ENCODE measurements at places on chromosomes 5 and 9.

GRCh38 chr5:170361116-170361515, 28.1 kb downstream of the KCNMB1 start:
- no peak for DNase-seq

- DNase-seq, result no peak
Observed at GRCh38 chr5:96114736-96115135, 153.1 kb upstream of the ELL2 start.

- peak; percentile 53 for DNase-seq
Observed at GRCh38 chr5:179623906-179624741, 653 bp upstream of the HNRNPH1 start.

DNA sequence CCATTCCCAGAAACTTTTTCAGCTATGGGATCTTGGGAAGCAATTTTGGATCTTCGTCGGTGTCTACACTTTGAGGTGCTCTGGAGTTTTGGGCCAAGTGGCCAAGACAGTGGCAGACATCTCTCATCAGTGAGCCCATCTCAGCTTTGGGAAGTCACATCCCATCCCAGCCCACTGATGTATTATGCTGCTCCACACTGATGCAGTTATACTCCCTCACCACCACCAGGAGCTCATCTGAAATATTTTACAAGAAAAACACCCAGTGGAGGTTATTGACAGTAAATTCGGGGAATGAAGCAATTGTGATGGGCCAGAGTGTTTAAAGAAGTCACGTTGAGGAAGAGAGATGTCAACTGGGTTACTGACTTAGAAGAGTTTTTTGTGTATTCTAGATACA, 378.0 kb downstream of the KDM4C start:
- DNase-seq, result no peak

- DNase-seq, result no peak
Observed at GRCh38 chr9:136990242-136990911, 1.8 kb upstream of the PAXX start.

DNA sequence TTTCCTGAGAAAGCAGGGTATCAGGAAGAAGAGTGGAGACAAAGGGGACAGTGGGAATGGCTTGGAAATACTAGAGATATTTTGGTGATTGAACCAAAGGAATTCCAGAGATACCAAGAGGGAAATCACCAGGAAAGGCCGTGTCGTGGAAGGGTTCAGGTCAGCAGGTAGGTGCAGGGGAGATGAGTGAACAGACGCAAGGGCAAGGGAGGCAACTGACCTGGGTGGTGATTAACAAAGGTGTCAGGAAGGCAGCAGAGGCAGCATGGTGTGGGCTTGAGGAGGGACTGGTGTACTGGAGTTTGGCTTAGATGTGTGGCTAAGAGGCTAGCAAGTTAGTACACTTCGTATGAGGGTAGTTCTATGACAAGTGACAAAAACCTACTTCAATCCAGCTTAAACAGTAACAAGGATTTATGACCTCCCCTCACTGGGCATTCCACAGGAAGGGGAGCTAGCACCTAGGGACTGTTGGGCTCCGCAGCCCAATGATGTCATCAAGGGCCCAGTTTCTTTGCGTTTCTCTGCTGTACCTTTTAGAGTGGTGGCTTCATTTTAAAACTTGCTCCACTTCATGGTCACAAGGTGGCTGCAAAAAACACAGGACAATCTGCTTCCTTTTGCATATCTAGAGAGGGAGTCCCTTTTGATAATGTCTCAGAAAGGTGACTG, 37.0 kb downstream of the INIP start:
- DNase-seq, result no peak

DNA sequence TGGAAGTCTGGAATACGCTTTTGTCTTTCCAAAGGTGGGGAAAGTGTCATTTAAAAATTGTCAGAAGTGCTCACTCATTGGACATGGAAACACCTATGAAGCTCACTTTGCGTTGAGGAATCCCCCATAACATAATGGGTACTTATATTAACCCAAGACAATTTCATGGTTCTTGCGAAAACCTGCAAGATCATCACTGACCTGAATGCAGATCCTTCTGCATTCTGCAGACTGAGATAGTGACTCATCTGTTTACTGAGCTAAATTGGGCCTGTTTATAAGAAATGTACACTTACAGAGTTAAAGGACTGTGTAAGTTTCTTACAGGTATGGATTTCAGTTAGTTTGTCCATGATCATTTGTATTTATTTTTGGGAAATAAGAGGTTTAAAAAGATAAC, 153.0 kb downstream of the HMHB1 start:
- no peak for DNase-seq

DNA sequence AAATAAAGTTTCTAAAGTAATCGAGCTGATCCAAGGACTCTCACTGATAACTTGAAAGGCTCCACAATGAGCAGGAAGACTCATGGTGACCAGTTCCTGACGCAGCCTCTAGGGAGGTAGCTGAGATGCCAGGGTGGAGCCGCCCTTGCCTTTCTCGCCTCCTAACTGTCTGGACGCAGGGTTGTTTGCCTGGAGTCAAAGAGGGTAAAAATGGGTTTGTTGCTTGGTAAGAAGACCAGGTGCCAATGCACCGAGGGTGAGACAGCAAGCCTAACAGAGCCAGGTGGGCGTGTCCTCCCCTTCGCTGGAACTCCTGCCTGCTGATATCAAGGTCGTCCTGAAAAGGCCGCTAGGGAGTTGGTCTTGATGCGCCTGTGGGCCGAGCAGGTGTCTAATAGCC, 48.6 kb upstream of the FCN1 start:
- no peak for DNase-seq

DNA sequence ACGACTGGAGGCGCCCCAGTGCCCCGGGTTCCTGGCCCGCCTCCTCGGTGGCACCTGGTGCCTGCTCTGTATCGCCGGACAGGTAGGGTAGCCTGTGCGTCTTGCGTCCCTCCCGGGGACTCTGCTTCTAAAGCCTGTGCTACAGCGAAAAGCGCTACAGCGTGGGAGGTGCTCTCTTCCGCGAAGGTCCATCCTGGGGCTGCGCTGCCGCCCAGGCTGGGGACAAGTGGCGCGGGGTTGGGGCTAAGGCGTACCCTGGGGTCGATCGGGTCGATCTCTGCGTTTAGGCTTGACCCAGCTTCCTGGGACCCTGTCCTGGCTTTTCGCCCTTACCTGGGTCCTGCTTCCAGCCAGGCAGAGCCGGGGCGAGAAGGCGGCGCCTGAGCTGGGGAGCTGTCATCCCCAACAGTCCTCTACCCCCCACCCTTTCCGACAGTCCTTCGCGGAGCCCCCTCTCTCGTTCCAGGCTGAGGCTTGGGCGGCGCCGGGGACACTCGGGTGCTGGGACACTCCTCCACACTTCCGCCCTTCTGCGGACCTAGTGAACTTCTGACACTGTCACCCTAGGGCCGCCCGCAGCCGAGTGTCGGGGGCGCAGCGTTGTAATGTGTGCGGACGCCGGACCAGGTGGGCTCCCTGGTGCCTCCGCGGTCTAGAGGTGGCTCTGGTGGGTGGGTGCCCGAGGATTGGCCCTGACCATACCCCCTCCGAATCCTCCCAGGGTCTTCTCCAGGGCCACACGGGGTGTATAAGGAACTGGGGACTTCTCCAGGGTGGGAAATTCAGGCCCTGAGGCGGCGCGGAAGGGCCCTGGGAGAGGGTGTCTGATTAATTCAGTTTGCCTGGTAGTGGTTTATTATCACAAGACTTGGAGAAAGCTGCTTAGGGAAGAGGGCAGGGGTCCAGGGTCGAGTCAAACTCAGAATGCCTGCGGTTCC, 328.2 kb downstream of the SH3GL2 start:
- no peak for DNase-seq
